ENCODE measurements at places on chromosomes 1 and 21. TPM values are rescaled to one million over a fixed set of nuclear protein-coding genes. Genes with fewer than 3 reads are reported as not detected.

The FAM20B gene
- total RNA-seq = 36.6 TPM

The GREM2 gene
- 0.63 TPM for total RNA-seq

The TRABD2B gene
- under 0.01 TPM for total RNA-seq

The SUCO gene
- 9.9 TPM for total RNA-seq

The PTPN7 gene
- total RNA-seq = not detected

Data from bronchial smooth muscle cell (primary cell).